ENCODE measurements at places on chromosomes 3 and 15.

DNA sequence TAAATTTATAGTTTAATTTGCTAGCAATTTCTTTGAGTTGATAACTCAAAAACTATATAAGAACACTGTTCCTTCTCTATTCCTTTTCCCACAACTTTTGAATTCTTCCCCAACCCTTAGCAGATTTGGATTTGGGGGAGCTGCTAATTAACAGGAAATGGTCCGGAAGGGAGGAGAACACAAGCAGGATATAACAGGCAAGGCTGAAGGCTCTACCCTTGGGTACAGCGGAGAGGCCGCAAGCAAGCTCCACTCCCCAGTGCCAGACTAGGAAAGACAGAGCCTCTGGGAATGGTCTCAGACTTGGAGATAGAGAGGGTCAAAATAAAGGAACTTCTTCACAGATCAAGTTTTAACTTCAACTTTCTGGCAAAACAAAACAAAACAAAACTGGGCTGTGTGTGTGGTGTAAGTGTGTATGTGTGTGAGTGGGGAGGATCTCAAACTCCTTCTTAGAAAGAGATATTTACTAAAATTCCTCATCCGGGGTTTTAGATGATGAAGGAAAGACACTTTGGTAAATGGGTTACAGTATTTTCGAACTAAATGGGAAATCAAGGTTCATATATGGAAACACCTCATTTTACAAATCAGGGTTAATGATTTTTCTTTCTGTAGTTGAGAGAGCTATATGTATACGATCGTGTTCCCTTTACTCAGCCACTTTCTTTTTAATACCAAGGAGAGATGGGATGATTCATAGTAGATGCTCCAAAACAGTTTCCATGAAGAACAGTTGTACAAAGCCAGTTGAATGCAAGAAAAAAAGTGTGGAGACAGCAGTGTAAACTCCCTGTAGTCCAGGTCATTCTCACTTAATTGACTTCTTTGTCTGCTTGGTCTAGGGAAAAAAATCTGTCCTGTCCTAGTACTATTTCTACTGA lies 161.1 kb downstream of the TP63 start:
- peaks cover 21% of the 10 kb centered on the region for H3K4me1 ChIP-seq
- no peaks in the 10 kb centered on the region for H3K27me3 ChIP-seq
- DNase-seq = no peak

- H3K4me3 ChIP-seq = no peak overlapping the region
- H3K27ac ChIP-seq = no peak overlapping the region
- peaks cover under 1% of the 10 kb centered on the region for H3K27me3 ChIP-seq
- no peaks in the 10 kb centered on the region for H3K36me3 ChIP-seq
- no peak for DNase-seq
These were observed 6.7 kb downstream of the PLIN1 start for GRCh38 chr15:89672221-89673164.

- H3K27ac ChIP-seq = no peak overlapping the region
- H3K36me3 ChIP-seq = no peaks in the 10 kb centered on the region
- no peak overlapping the region for H3K4me3 ChIP-seq
- H3K4me1 ChIP-seq = no peaks in the 10 kb centered on the region
These were observed 336.0 kb downstream of the VGLL3 start for GRCh38 chr3:86654806-86655460.

DNA sequence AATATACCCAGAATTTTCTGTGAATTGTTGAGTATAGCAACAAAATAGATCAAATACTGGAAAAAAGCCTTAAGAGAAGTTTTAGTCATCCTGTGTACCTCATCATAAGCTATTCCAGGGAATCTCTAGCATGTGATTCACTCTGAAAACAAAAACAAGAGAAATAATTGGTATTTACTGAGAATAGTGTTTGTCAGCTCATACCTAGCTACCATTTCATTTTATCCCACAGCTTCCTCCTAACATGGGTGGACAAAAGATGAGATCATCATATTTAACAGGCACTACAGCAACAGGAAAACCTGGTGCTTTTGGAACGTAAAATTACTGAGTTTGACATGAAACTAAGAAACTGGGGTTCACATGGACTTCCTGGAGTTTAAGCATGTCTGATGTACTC lies 753.5 kb upstream of the NECTIN3 start:
- DNase-seq = no peak
- no peaks in the 10 kb centered on the region for H3K27me3 ChIP-seq
- no peak overlapping the region for H3K27ac ChIP-seq
- no peak overlapping the region for H3K4me3 ChIP-seq
- H3K4me1 ChIP-seq = peaks cover 2% of the 10 kb centered on the region

DNA sequence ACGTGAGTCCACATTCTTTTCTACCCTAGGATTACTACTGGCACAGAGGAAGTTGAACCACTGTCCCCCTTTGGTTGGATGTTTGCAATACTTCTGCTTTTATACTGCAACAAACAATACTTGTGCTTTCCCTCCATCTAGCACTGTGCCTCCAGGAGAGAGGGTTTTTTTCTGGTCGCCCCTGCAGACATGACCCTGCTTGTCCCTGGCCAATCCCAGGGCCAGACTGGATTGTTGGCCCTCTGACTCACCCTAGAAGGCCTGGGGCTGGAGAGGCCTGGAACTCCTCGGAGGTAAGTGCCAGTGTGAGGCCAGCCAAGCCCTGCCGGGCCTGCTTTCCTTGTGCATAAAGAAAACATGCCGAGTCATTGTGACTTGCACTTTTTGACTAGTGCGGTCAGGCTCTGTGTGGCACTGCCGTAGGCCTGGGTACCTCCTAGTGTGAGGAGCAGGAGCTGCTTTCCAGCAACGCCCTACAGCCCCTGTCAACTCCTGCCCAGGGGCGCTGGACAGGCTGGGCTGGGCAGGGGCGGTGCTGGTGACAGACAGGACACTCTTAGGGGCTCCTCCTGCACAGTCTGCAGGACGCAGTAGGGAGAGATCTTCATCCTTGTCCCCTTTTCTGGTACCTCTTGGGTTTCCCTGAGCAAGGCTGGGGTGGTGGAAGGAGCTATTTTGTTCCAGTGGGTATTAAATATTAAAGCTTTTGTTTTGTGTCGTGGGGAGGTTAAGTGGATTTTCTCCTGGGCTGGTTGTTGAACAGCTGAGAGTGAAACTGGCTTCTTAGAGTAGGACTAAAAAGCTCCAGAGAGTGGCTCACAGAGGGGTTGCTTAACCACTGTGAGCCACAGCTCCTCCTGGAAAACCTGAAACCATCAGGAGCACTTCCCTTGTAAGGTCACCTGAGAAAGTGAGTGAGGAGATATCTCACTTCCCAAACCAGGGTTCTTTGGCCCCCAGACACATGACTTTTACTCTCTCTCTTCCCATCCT lies 14.4 kb upstream of the TKT start:
- peaks cover 12% of the 10 kb centered on the region for H3K4me1 ChIP-seq
- H3K27me3 ChIP-seq = no peaks in the 10 kb centered on the region
- H3K36me3 ChIP-seq = no peaks in the 10 kb centered on the region
- H3K27ac ChIP-seq = peak overlapping the region; percentile 34
- no peak overlapping the region for H3K4me3 ChIP-seq

- no peaks in the 10 kb centered on the region for H3K27me3 ChIP-seq
- DNase-seq = no peak
- no peak overlapping the region for H3K4me3 ChIP-seq
- no peak overlapping the region for H3K27ac ChIP-seq
- H3K4me1 ChIP-seq = no peaks in the 10 kb centered on the region
These were observed 73.0 kb downstream of the ATP1B3 start for GRCh38 chr3:141949399-141949798.

GRCh38 chr15:55289746-55290527 lies at the start of gene RAB27A:
Gene RAB27A, minus strand, starts transcription at chr15:55289813. Its CDS starts 54,879 bp downstream, at chr15:55234934.
- H3K4me3 ChIP-seq = peak within 1 kb of the TSS; percentile 80
- peaks cover 35% of the 10 kb centered on the region for H3K4me1 ChIP-seq
- H3K27me3 ChIP-seq = no peaks in the 10 kb centered on the region
- peak within 1 kb of the TSS; percentile 94 for H3K27ac ChIP-seq
- peak; percentile 87 for DNase-seq

- H3K4me1 ChIP-seq = no peaks in the 10 kb centered on the region
- peaks cover 2% of the 10 kb centered on the region for H3K27me3 ChIP-seq
- no peak overlapping the region for H3K4me3 ChIP-seq
- no peaks in the 10 kb centered on the region for H3K36me3 ChIP-seq
- no peak for DNase-seq
These were observed 66.4 kb downstream of the PTPRG start for GRCh38 chr3:61627768-61628185.

GRCh38 chr3:144018776-144019175 lies 47.2 kb downstream of the DIPK2A start:
- no peak overlapping the region for H3K27ac ChIP-seq
- peaks cover 5% of the 10 kb centered on the region for H3K27me3 ChIP-seq
- no peaks in the 10 kb centered on the region for H3K4me1 ChIP-seq
- H3K36me3 ChIP-seq = peaks cover 3% of the 10 kb centered on the region
- H3K4me3 ChIP-seq = no peak overlapping the region

- no peak overlapping the region for H3K4me3 ChIP-seq
- peaks cover 5% of the 10 kb centered on the region for H3K36me3 ChIP-seq
- DNase-seq = peak; percentile 75
- no peak overlapping the region for H3K27ac ChIP-seq
These were observed 62.8 kb upstream of the CMTM8 start for GRCh38 chr3:32175607-32176197.

DNA sequence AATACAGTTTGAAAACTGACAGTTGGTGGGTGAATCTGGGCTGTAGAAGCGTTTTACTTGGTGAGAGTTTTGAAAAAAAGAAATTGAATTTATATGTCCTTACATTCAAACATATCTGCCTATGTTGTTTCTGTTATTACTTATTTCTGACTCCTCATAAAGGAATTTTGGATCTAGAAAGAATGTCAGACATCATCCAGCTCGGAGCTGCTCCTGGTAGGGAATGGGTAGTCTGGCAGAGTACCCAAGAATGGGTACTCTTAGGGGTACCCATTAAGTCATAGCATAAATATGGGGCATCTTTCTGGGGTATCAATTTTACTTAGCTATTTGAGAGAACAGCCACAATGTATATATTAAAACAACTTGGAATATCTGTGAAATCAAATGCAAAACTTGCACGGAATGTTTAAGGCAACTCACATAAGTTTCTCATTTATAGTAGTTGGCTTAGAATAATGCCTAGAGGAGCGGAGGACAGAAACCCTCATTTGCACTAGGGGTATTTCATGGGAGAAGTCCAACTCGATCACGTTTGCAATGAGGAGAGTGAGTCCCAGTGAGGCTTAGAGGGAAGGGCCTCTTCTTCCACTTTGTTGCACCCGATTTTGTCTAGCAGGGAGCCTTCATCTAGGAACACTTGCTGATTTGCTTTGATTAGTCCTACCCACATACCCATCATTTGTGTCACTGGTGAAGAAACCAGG lies 2.4 kb upstream of the LARP6 start:
- peaks cover 48% of the 10 kb centered on the region for H3K27me3 ChIP-seq
- peaks cover 5% of the 10 kb centered on the region for H3K4me1 ChIP-seq
- H3K27ac ChIP-seq = no peak overlapping the region
- no peak overlapping the region for H3K4me3 ChIP-seq
- no peak for DNase-seq

- peaks cover 56% of the 10 kb centered on the region for H3K4me1 ChIP-seq
- peaks cover 56% of the 10 kb centered on the region for H3K36me3 ChIP-seq
- DNase-seq = no peak
- H3K4me3 ChIP-seq = no peak overlapping the region
- H3K27ac ChIP-seq = peak overlapping the region; percentile 28
These were observed 12.0 kb downstream of the NFKBIZ start for GRCh38 chr3:101861212-101861788.

GRCh38 chr3:182710557-182711157 lies 82.6 kb upstream of the ATP11B start:
- H3K4me3 ChIP-seq = no peak overlapping the region
- H3K36me3 ChIP-seq = no peaks in the 10 kb centered on the region
- DNase-seq = no peak
- H3K27ac ChIP-seq = no peak overlapping the region

- no peak for DNase-seq
- H3K4me1 ChIP-seq = no peaks in the 10 kb centered on the region
- no peaks in the 10 kb centered on the region for H3K27me3 ChIP-seq
- no peaks in the 10 kb centered on the region for H3K36me3 ChIP-seq
- no peak overlapping the region for H3K27ac ChIP-seq
- no peak overlapping the region for H3K4me3 ChIP-seq
These were observed 25.3 kb downstream of the FBLN2 start for GRCh38 chr3:13574083-13574797.

DNA sequence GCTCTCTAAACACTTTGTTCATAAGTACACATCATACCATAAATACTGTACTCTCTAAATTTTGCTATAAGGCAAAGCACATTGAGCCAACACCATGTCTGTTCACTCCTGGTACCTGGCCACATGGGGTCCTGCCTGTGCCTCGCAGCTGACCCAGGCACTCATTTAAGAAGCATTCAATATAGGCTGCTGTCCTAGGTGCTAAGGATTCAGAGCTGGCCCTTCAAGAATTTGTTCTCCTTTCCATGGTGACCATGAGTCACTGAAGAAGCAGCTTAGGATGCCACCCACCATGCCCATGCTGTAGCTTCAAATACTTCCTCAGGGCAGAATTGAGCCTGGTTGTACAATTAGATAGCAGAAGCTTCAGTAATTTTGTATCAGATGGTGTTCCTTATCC lies 119.2 kb upstream of the ZBED2 start:
- no peak overlapping the region for H3K27ac ChIP-seq
- no peak for DNase-seq
- H3K4me3 ChIP-seq = no peak overlapping the region
- H3K36me3 ChIP-seq = peaks cover 15% of the 10 kb centered on the region
- no peaks in the 10 kb centered on the region for H3K27me3 ChIP-seq

DNA sequence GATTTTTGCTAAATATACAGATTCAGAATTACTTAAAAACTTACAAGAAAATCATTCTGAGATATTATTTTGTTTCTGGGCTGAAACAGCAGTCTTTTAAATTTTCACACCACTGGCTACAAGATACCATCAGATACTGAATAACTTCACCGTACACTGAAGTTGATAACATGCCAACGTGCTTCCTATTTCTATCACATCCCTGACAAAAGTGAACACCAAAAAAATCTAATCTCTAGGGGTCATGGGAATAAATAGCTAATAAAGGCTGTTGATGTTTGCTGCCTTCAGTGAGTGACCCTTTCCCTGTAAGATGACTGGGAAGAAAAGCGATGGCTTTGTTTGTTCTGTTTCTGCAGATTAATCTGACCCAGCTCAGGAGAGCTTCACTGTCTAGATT lies 120.5 kb downstream of the DUT start:
- DNase-seq = no peak
- no peak overlapping the region for H3K4me3 ChIP-seq
- H3K27me3 ChIP-seq = no peaks in the 10 kb centered on the region
- H3K27ac ChIP-seq = no peak overlapping the region

GRCh38 chr3:98777286-98777685 lies 14.1 kb downstream of the ST3GAL6 start:
- H3K4me1 ChIP-seq = no peaks in the 10 kb centered on the region
- no peak overlapping the region for H3K4me3 ChIP-seq
- H3K27ac ChIP-seq = no peak overlapping the region

- no peaks in the 10 kb centered on the region for H3K36me3 ChIP-seq
- no peaks in the 10 kb centered on the region for H3K27me3 ChIP-seq
- no peak overlapping the region for H3K4me3 ChIP-seq
- H3K27ac ChIP-seq = no peak overlapping the region
- DNase-seq = no peak
- H3K4me1 ChIP-seq = no peaks in the 10 kb centered on the region
These were observed 169.4 kb downstream of the ALDH1A2 start for GRCh38 chr15:57896114-57896513.

DNA sequence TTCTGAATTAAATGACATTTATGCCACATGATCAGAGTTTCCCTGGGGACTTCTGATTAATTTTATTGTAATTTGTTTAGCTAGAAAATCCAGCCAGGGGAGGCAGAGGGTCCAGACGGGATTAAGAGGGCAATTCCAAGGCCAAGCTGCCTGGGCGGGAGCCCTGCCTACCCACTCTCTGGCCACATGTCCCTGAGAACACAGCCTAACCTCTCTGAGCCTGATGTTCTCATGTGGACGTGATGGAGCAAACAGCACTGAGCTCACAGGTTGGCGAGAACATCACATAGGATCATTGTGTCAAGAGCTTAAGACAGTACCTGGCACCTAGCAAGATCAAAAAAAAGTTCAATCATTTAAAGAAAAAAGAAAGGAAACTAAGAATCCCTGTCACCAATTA lies 1.0 kb downstream of the LRRC2 start:
- peaks cover 17% of the 10 kb centered on the region for H3K27me3 ChIP-seq
- peaks cover 7% of the 10 kb centered on the region for H3K4me1 ChIP-seq
- H3K4me3 ChIP-seq = peak overlapping the region; percentile 59
- DNase-seq = no peak
